Stimulated activated CD4-positive, alpha-beta T cell treated with anti-CD3 and anti-CD28 coated beads, Interleukin-1b, Interleukin-23, amount 100 ng/mL, for 24 hours (primary cell): ENCODE measurements at places on chromosomes 2 and 18.

DNA sequence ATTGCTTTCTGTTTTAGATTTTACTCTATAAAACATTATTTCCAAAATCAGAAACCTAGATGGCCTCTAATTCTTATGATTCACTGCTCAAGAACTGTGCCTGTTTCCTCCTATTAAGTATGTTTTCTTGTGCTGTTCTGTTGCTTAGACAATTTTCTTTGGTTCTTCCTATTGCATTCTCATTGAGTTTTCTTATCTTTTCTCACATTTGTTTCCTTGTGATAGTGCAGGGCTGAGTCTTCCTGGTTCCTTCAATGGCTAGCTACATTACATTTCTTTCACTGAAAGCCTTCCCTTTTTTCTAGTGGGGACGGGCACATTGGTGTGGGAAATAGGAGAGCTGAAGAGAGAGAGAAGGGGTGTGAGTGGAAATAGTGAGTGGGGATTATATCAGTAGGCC, 183.4 kb downstream of the CALCRL start:
- no peak for DNase-seq

GRCh38 chr2:693606-694005, 16.4 kb upstream of the TMEM18 start:
- DNase-seq: no peak

DNA sequence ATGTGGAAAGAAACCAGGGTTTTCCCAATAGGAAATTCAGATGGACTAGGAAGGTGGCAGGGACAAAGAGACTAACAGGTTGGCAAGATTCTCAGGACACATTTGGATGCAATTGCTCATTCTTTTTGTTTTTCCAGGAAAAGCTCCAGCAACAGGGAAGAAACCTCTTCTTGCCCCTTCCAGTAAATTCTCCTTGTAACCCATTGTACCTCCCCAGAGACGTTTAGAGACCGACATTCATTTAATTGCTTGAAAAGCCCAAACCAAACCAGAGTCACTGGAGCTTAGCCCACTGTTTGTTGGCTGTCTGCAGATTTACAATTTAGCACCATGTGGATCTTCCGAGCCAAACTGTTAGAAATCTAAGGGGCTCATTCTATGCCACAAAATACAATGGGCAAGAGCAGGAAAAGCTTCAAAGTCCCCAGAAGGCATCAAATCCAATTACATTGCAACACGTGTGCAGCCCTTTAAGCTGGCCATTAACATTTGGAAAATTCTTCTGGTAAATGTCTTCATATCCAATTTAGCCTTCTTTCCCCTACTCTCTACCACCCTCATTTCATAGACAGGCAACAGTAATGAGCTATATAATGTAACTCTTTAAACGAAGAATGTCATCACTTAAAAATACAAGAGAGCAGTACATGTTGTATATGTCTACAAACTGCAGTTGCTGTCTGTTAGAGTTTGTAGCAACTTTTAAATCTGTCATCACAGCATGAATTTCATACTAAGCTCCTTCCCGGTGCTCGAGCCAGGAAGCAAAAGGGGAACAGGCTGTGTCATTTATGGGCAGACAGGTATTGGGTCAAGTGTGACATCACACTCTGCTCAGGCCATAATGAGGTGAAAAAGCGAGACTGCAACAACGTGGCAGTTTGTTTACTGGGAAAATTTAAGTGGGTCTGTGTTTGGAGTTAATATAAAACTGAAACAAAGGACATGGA, 235.6 kb upstream of the HNRNPA3 start:
- no peak for DNase-seq

DNA sequence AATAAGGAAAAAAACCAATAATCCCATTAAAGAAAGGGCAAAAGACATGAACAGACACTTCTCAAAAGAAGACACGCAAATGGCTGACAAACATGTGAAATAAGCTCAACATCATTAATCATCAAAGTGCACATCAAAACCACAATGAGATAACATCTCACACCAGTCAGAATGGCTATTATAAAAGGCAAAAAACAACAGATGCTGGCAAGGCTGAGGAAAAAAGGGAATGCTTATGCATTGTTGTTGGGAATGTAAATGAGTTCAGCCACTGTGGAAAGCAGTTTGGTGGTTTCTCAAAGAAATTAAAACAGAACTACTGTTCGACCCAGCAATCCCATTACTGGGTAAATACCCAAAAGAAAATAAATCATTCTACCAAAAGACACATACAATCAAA, 285.6 kb downstream of the NR4A2 start:
- DNase-seq: no peak

- no peak for DNase-seq
Observed at GRCh38 chr18:23183411-23184150, 48.3 kb downstream of the CABLES1 start.

GRCh38 chr2:29329899-29330298, 214.7 kb downstream of the CLIP4 start:
- DNase-seq: no peak

GRCh38 chr18:52395146-52395852, 55.3 kb downstream of the DCC start:
- DNase-seq: no peak

DNA sequence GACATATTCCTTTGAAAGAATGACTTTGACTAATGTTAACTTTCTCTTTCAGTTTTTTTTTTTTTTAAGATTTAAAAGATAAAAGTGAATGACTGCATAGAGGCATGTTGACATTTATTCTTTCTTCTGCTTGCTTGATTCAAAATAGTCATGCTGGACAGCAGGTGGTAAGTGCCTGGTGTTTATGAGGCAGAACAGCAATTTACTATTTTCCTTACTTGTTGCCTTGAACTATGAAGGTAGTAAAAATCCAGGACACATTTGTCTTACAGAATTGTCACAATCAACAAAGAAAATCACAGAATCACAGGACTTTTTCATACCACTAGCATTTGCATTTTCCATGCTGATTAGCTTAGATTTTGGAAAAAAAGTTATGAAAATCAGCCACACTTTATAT, 388.3 kb downstream of the CTNNA2 start:
- DNase-seq: no peak

DNA sequence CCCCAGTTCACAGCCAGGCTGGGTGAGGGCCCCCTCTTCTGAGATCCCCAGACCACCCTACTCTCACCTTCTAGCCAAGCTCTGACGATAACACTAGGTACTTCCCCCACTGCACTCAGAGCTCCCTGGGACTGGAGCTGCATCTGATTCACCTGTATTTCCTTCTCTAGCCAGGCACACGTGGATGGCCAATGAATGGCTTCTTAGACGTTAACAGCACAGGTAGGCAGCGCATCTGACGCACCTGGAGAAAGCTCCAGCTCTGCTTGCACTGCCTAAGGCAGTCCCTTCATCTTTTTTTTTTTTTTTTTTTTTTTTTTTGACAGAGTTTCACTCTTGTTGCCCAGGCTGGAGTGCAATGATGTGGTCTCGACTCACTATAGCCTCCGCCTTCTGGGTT, 48.1 kb downstream of the GALNT14 start:
- no peak for DNase-seq

DNA sequence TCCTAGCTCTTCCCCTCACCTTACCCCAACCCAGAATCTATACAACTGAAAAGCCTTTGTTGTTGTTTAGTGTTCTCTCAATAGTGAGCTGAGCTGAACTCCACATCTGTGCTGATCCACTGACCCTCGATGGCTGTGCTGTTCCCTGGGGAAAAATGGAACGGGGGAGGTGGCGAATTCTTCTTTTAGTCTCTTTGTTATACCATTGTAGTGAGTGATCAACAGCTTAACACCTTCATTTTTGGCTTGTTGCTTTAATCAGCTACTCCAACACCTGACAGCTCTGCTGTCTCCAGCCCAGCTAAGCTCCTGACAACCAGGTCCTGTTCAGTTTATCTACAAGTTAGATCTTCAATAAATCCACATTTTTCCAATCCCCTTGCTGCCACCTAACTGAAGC, 25.7 kb downstream of the PLA2R1 start:
- DNase-seq: no peak

- DNase-seq: no peak
Observed at GRCh38 chr2:232340171-232340935, 38.2 kb upstream of the ALPP start.

- DNase-seq: no peak
Observed at GRCh38 chr2:45918463-45919159, 267.1 kb downstream of the PRKCE start.

- DNase-seq: no peak
Observed at GRCh38 chr2:69279211-69279610, 107.8 kb downstream of the GFPT1 start.

DNA sequence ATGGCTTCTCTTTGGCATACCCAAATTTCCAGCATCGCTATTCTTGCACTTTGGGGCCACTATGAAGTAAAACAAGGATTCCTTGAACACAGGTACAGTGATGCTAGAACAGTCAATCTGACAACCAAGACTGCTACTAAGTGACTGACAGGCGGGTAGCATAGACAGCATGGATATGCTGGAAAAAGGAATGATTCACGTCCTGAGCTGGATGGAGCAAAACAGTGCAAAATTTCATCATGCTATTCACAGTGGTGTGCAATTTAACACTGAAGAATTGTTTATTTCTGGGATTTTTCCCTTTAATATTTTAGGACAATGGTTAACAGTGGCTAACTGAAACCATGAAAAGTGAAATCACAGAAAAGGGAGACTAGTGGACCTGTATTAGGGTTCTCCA, 1511.2 kb upstream of the ZEB2 start:
- DNase-seq: no peak

DNA sequence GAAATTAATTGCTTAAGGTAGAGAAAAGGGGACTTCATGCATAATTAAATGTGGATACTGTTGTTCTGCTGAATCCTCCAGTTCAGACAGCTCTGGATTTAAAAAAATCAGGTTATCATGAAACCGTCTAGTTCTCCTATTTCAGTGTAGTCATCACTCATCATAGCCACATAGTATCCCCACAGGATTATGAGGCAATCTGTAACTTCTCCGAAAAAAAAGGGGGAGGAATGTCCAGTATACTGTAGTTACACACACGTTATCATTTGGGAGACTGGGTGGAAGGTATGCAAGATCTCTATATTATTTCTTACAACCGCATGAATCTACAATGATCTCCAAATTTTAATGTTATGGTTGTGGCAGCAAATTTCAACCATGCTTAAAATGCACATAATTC, 114.0 kb downstream of the HIBCH start:
- no peak for DNase-seq

GRCh38 chr2:141109633-141110032, 1021.2 kb downstream of the LRP1B start:
- no peak for DNase-seq

DNA sequence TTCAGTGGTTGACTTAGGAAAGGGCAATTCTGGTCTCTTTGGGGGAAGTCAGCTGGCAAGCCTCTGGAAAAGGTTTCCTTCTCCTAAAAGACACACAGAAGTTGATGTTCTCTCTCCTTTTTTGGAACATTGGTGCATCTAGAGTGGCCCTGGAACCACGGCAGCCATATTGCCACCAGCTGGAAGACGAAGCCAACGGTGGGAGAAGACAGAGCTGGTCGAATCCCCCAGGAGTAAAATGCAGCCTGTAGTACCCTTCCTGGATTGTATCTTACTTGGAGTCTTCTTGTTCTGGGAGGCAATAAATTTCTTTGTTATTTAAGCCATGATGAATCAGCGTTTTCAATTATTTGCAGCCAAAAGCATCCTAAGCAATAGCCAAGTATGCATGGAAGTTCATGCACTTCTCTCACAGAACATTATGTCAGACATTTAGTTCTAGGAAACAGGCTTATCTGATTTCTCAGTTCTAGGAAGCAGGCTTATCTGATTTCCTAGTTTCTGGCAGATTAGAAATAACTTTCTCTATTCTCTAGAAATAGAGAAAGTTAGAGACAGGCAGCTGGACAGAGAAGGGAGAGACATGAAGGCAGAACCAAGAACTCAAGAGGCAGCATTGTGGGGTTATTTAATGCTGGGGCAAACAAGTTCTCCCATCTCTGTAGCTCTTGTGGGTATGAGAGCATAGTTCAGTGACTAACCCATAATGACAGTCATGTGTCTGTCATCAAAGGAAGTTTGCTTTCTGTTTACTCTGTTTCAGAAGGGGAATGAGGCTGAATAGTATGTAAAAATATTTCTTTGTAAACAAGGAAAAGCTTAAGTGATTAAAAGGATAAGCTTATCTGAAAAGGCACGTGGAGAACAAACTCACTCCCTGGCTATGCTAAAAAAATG, 40.5 kb upstream of the NABP1 start:
- DNase-seq: no peak

- no peak for DNase-seq
Observed at GRCh38 chr2:168378960-168379669, 77.0 kb upstream of the CERS6 start.
